ENCODE measurements at places on chromosomes 1 and 21.

DNA sequence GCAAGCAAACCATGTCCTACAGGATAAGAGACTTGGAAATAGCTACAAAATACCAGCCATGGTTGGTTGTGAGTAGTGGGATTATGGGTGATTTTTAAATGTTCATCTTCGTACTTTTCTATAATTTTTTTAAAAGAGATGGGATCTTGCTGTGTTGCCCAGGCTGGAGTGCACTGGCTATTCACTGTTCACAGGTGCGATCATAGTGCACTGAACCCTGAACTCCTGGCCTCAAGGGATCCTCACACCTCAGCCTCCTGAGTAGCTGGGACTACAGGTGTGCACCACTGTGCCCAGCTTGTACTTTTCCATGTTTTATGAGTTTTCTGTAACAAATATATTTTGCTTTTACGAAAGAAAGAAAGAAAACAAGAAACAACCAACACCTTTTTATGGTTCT, 224.2 kb downstream of the FOXD2 start:
- DNase-seq = no peak

- DNase-seq = no peak
Measured at GRCh38 chr1:110643879-110644472, 30.8 kb downstream of the KCNA3 start.

GRCh38 chr21:39103689-39104088, 79.6 kb downstream of the PSMG1 start:
- DNase-seq = no peak

GRCh38 chr1:180542113-180542837, 16.5 kb upstream of the OVAAL start:
- DNase-seq = no peak

- no peak for DNase-seq
Measured at GRCh38 chr1:14696761-14697160, 98.3 kb downstream of the KAZN start.

- no peak for DNase-seq
Measured at GRCh38 chr1:42325014-42325402, 10.0 kb downstream of the FOXJ3 start.

DNA sequence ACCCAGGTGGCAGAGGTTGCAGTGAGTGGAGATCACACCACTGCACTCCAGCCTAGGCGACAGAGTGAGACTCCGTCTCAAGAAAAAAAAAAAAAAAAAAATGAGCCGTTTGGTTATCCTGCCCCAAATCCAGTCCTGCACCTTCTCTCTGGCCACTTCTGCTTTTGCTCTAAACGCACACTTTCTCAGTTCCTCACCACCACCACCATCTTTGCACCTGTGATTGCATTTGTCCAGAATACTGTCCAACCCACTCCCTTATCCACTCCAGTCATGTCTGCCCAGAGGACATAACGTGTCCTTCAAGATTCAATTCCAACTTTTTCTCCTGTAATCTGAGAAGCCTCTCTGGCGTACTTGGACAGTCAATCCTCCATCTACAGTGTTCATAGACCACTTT, 2.2 kb upstream of the NEK2 start:
- no peak for DNase-seq

DNA sequence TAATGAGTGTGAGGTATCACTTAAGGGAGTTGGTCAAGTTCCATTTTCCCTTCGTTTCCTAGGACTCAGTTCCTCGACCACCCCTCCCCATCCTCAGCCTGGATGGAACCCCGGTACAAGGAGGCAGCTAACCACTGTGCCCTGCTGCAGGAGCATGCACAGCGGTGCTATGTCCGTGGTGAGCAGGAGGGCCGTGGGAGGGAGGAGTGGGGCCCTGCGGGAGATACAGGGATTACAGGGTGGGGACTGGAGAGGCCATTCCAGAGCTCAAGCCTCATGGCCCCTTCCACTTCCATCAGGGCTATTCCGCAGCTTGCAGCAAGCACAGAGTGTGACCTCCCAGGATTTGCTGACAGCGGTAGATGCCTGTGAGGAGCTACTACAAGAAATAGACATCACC, 25.8 kb downstream of the HYI start:
- DNase-seq = no peak

DNA sequence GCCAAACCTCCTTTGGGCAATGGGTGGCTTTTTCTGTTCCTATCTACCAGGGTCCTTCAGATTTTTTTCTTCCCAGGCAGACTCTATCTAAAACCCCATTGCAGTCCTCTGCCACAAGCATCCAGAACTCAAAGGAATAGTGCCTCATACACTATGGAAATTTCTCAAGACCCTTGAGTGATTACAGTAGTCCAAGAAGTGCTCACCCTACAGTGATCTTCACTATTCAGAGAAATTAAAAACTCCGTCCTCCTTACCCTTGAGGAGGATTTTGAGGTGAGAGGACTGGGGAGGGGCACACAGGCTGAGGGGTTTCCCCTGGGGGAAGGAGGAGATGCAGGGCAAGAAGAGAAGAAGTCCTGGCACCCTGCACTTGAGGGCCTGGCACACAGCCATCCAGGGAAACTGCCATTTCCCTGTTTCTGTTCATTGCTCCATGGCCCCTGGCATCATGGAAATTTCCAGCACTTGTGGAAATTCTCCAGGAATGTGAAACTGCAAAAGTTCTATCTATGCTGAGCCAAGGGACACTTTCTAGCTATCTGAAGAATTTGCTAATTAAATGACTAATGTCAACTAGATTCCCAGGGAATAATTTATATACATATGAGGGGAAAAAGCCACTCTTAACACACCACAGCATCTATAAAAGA, 102.5 kb upstream of the ATP1B1 start:
- no peak for DNase-seq
